ENCODE measurements at places on chromosomes 5 and 9.

- DNase-seq, result peak; percentile 27
These were observed 238.1 kb downstream of the ROR2 start for GRCh38 chr9:91711755-91712601.

DNA sequence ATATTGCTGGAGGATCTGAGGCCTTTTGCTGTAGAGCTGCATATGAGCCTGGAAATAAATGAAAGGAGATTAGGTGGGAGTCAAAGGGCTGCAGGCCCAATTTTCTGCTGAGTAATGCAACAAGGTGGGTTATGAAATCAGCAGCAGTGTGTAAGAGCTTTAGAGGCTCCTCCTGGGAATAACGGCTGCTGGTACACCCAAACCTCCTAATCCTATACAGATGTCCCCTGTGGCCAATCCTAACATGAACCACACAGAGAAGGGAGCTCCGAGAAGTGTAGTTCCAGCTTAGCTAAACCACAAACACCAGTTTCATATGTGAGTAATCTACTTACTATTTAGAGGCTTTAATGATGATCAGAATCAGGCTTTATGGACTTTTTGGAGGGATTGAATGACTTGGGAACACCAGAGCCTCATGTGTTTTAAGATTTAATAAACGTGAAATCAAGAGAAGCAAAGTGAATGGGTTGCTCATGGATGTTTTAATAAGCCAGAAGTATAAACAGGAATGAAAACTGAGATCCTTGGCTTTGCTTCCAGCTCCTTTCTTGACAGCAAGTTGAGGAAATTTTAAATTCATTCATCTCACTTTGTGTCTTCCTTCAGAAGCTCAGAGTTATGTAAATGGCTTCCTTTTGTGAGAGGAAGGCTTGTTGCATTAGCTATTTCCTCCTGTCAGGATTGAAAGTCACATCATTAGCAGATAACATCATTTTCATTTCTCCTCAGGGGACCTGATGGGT lies 437.5 kb downstream of the TMEM232 start:
- no peak for DNase-seq

GRCh38 chr9:96495341-96495740 lies 45.4 kb downstream of the HABP4 start:
- DNase-seq, result no peak

DNA sequence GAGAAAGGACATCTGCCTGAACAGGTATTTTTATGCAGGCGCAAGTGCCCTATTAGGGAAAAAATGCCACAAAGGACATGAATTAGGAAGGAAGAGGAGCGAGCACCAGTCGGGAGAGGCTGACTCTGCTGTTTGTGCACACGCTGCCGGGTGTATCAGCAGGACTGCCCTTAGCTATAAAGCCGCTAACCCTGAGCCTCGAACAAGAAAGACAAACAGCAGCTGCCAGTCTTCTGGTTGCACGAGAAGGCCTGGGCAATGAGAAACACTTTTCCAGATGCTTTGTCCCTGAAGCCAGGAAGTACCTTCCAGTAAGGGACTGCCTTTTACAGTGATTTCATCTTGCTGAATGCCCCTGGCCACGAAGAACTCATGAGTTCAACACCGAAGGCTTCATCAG lies 12.6 kb downstream of the QSOX2 start:
- DNase-seq, result no peak

GRCh38 chr9:113179839-113180238 lies 29.0 kb downstream of the SLC31A2 start:
- DNase-seq, result no peak

- DNase-seq, result no peak
These were observed 79.9 kb upstream of the ANKRD55 start for GRCh38 chr5:56313004-56313531.

DNA sequence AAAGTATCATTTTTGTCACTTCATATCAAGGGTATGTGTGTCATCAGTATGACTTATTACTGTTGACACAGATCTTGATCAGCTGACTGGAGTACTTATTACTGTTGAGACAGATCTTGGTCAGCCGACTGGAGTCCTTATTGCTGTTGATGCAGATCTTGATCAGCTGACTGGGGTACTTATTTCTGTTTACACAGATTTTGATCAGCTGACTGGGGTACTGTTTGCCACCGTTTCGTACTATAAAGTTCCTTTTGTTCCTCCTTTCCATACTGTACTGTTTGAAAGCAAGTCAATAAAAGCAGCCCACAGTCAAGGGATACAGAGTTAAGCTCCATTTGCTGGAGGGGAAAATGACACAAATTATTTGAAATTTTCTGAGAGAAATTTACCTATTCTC lies 347.3 kb downstream of the CDH12 start:
- DNase-seq, result no peak

DNA sequence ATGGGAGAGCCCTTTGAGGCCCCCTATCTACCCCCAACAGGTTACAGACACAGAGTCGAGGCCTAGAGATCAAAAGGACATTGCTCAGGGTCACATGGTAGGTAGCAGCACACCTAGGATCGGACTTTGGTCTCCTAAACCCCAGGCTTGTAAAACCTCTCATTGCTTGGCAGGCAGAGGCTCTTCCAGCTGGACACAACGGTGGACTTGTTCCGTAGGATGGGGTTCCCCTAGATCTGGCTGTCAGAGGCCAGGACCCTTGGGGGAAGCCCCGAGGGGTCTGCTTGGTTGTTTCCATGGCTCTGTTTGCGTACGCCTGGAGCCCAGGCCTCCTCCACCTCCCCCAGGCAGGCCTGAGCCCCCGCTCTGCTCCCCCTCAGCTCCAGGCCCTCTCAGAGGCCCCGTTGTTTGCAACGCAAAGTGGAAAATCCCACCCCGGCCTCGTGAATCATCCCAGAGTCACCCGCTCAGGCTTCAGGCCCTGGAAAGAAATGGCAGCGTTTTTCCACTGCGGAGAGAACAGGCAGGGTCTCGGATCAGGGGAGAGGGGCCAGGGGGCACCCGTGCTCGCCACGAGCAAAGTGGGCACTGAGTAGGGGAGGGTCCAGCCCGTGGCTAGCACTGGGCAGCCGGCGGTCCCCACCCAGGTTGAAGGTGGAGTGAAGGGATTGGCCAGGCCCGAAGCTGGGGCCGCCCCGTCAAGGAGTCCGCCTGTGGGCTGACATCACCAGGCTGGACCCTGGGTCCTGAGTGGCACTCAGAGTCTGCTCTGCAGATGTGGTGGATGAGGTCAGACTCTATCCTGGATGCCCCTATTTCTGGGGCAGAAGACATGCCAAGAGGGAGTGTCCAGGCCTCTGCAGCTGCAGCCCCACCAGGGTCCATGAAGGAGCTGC lies 19.8 kb downstream of the COL27A1 start:
- DNase-seq, result no peak

DNA sequence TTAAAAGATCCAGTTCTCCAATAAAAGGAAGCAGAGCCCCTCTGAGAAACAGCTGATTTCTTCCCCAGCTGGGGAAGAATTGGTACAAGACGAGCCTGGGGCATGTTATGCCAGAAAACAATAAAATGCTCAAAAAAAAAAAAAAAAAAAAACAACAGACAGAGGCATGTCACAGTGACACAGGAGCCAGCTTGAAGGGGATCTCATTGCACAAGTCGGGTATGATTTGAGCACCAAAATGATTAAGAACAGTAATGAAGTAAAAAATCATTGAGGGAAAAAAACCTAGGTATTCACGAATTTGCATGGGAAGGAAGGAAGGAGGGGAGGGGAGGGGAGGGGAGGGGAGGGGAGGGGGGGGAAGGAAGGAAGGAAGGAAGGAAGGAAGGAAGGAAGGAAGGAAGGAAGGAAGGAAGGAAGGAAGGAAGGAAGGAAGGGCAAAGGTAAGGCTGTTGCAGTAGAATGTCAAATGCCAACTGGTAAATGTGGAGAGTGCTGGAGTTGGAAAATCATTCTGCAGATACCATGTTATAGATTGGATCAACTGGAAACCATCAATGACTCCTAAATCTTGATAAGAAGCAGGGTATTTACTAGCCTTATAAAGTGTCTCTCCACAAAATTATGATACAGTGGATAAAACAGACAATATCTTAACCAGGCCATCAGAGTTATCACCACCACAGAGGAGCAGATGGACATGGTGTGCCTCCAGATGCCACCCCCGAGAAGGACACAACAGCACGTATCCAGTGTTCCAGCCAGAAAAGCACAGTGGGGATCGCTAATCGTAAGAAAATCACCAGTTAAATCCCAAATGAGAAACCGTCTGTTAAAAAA lies 7.2 kb downstream of the GNA14 start:
- DNase-seq, result no peak

DNA sequence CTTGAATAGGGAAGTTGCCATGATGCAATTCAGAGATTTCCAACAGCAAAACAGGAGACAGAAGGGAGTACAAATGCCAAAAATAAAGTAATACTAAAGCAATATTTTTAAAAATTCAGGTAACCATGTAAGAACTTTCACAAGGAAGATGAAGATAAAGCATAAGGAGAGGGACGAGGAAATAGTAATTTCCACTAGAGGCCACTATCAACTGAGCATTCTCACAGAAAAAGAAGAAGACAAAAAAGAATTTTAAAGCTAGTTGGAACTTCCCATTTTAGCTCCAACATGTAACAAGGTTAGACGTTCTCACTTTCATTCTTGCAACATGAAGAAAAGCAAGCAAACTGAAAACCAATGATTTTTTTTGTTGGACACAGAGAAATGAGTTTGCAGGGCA lies 779.9 kb upstream of the CDH6 start:
- no peak for DNase-seq

- peak; percentile 60 for DNase-seq
These were observed 128.3 kb downstream of the GPBP1 start for GRCh38 chr5:57302164-57302563.

DNA sequence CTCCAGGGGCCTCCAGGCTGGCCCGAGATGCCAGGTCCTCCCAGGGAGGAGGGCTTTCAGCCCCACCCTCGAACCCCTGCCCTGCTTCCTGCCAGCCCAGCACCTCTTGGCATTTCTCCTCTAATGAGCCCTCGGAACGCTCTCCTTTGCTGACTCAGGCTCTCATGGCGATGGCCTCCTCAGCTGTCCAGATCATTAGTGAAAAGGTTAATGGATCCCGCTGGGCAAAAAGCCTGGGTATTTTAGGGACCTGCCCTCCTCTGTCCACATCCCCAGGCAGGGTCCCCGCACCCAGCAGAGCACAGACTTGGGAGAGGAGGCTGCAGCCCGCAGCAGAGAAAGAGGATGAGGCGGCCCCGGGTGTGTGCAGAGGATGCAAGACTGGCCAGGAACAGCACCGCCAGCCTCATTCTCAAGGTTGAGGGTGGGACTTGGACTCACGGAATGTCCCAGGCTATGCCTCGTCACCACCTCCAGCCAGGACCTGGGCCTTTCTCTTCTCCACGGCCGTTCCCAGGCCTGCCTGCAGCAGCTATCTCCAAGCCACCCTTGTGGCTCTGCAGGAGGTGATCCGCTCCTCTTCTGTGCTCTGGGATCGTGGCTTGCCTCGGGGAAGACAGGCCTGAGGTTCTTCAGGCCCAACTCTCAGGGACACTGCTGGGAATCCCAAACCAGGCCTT lies 23.0 kb upstream of the ADAMTS2 start:
- DNase-seq, result no peak

DNA sequence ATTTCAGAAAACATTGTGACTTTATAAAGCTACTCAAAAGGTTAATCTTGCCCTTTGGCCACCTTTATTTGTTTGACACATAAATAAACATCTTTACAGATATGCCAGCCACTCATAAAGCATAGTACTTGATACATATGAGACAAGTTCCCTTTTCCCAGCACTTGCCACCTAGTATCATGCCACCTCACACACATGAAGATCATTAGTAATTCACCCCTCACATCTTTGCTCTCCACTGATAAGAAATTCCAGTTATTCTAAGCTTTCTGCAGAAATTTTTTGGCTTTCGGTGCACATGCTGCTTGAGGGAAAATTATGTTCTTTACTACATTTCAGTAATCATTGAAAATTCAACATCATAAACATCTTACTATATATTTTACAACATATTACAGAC lies 59.1 kb downstream of the DEPDC1B start:
- DNase-seq, result no peak

GRCh38 chr5:164359260-164360255 lies 854.1 kb downstream of the MAT2B start:
- DNase-seq, result no peak

- DNase-seq, result no peak
These were observed 22.2 kb downstream of the AMBP start for GRCh38 chr9:114055894-114056293.

- DNase-seq, result no peak
These were observed at the start of gene CAPSL for GRCh38 chr5:35938568-35939227. TSS of gene CAPSL (minus strand) at chr5:35938622. CDS start at chr5:35921120, 17,502 bp downstream.

- no peak for DNase-seq
These were observed 65.0 kb downstream of the MAST4 start for GRCh38 chr5:66661149-66661548.

- DNase-seq, result no peak
These were observed 190.5 kb upstream of the OR13F1 start for GRCh38 chr9:104313396-104314110.

DNA sequence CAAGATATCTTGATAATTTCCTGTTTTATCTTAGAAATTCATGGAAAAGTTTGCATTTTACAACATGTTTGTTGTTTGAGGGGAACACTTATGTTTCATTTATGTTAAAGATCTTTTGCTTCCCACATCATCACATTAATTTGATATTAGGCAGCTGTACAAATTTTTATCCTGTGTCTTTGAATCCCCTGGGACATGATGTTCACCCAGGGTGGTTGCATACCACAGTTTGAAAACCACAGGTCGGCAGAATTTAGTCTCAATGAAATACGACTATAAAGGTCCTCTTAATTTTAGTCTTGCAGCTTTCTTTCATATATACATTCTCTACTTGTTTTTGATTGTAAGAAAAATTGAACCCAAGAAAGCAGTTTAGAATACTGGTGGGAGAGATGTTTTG lies 3.7 kb downstream of the NAA35 start:
- no peak for DNase-seq

DNA sequence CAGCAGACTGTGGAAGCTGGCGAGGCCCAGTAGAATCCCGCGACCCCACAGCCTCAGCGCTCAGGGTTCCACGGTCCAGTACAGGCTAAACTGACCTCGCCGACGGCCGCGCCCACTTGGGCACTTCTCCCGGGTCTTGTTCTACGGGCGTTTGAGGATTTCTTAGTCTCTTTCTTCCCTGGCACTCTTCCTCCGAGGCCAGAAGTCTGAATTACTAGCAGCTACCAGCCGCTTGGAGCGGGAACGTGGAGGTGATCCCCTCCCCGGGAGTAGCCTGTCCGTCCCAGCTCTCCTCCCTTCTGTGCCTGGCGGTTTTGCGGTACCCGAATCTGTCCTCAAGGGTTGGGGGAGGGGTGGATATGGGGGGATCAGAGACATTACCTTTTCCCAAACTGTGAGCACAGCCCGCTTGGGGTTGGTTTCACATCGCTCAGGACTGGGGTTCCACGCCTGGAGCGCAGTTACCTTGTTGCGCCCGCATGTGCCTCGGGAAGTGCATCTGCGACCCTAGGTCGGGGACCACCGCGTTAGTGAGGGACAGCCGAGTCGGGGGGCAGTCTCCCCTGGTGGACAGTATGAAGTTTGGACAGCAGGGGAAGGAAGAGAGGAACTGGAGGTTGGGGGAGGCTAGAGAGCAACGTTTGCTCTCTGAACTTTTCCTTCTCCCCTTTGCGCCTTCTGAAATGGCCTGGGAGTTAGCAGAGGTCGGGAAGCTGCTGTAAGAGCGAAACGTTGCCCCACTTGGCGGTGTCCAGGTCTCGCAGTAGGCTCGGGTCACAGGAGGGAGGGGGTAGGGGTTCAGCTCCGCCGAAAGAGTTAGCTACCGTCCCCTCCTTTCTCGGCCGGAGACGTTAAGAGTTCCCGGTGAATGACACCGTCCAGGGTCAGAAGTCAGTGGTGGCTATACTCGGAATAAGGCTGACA lies 190.8 kb downstream of the MEF2C start:
- DNase-seq, result no peak

Data from CD4-positive, alpha-beta memory T cell (primary cell).